Posterior cingulate gyrus (tissue), 11 donors: ENCODE measurements at places on chromosomes 2 and 18.

- no peak for DNase-seq
Measured at GRCh38 chr18:79685971-79686370, 6.4 kb downstream of the CTDP1 start.

GRCh38 chr2:233960203-233960602, 43.0 kb downstream of the TRPM8 start:
- DNase-seq = no peak

GRCh38 chr18:71832946-71833617, 711.1 kb downstream of the CBLN2 start:
- DNase-seq = no peak

- no peak for DNase-seq
Measured at GRCh38 chr2:45182667-45183295, 173.5 kb upstream of the SIX2 start.

DNA sequence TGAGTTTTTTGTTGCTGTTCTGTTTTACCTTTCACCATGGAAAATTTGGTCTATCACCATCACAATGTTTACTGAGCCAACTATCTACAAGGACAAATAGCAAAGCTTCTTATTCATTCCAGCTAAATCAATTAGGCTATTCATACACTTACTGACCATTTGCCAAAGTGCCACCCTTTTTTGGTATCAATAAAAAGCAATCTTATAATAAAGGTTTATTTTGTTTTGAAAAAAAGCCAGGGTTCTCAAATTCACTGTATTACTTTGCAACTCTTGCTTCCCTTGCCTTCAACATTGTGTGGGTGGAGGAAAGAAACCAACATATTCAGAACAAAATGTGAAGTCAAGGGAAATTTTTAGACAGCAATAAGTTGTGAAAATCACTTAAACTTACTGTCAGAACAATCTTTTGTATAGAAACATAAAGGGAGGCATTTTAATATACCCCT, 15.3 kb downstream of the PELI1 start:
- no peak for DNase-seq

DNA sequence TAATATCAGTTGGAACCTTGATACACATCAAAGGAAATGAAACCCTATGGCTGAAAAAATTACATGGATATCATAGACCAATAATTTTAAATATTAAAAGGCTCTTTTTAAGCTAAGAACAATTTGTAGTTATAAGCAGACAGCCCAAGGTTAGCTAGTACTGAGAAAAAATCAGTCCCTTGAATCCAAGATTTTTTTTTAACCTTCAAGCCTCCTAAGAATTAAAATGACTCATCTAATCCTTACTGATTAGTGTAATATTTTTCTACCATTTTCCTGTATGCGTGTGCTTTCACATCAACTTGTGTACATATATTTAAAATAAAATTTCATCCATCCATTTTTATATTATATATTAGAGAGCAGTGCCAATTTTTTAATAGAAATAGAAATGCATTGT, 1004.9 kb upstream of the ZEB2 start:
- DNase-seq = no peak

GRCh38 chr2:149278872-149279264, 51.5 kb upstream of the LYPD6 start:
- DNase-seq = no peak

DNA sequence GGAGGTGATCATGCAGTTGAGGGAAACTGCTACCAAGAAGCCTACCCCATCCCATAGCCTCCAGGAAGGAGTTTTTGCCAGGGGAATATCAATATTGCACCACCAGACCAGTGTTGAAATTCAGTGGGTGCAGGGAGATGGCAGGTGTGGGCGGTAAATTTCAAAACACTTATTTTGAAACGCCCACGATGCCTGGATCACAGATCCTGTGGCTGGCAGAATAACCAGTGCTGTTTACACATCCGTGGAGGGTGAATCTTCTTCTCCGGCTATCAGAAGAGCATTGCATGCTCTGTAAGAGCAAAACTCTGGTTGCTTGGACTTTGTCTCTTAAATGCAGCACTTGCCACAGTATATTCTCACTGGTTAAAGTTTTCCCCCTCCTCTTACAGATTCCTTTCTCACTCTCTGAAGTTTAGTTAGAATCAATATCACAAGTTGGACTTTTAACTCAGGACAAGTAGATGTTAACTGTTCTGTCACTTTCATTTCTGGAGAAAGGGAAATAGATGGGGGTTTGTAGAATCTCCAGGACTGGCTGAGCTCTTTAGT, 70.5 kb upstream of the ZCCHC2 start:
- no peak for DNase-seq

DNA sequence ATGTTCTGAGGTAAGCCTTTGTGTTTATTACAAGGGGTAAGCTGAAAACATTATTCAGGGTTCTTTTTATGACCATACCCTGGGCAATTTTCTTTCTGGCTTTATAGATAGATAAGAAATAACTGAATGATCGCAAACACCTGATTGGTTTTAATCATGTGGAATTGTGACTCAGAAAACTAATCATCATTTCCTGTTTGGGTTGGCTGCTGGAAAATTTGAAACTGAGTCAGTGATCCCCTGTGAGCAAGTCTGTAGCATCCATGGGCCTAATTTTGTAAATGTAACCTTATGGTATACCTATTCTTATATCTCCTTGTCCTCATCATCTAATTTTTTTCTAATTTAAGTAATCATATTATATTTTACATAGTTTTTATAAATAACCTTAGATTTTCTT, 34.3 kb downstream of the CCDC68 start:
- DNase-seq = no peak

DNA sequence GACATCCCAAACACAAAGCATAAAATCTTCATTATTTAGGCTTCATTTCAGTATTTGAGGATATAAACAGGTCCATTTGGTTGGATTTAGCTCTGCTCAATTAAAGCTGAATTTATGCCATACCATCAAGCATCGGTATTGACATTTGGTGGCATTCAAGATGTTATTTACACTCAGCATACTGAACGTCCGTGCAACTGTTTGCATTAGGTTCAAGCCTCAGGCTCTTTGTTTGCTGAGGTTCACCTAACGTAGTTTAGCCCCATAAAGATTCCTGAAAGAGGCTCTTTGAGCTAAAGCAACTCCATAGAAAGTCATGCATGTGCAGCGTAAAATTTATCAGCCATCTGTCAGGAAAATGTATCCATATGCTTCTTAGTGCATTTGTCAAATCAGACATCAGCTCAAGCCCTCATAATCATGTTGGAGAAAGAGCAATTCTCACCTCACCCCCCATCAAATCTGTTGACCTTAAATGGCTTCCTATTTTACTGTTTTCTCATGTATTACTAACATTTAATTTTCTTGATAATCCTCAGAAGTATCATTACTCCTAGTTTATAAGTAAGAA, 366.9 kb downstream of the EPHA4 start:
- DNase-seq = no peak

DNA sequence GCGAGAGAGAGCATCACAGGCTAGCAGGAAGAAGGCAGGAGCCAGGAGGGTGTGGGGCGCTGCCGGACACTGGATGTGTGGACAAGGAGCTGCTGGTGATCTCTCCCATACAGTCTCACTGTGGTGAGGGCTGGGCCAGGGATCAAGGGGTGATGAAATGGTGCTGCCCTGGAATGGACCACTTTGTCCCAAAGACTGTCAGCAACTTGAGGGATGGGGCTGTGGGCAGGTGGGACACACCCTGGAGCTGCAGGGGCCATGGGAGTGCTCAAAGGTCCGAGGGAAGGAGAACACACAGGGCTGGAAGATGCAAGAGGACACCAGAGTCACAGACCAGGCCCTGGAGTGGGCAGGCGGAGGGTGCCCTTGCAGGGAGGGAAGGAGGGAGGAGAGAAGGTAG, 38.0 kb downstream of the COA5 start:
- DNase-seq = no peak

DNA sequence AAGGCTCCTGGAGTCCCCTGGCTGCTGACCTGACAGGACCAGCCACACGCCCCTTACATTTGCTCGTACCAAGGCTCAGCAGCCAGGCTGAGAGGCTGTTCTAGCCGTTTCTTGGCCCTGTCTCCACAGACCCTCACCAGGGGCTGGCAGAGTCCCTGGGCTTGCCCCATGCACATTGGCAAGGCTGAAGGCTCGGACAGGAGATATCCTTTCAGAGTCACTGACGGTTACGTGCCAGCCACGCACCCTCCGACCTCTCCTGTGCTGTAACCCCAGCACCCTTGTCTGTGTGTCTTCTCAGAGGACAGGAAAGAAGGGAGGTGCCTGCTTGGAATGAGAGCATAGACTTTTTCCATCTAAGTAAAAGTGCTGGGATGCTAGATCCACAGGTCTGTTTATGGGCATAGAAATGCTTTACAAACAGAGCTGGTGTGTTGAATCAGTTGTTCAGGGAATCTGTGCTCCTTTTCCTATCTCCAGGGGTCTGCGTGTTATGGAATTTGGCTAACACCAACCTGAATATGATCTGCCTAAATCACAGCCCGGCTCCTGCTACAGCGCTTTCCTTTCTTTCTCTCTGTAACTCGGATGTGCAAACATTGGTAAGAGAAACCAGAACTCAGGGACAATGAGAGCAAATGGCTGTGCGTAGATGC, 41.0 kb downstream of the COPS8 start:
- no peak for DNase-seq

DNA sequence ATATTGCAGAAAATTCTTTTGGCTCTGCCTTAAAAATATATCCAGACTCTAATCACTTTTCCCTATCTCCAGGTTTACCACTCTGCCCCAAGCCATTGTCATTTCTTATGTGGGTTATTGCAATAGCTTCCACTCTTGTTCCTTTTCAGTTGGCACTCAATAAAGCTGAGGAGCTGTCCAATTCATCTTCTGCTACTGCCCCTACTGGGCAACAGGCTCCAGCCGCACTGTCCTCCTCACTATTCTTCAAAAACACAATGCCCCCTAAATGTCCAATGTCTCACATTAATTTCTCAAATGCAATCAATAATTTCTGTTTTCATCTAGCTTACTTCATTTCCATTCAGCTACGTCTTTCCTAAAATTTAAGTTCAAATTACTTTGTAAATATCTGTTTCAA, 1262.5 kb upstream of the CDH2 start:
- peak; percentile 24 for DNase-seq

- DNase-seq = no peak
Measured at GRCh38 chr2:170953941-170954340, 24.9 kb downstream of the GORASP2 start.

DNA sequence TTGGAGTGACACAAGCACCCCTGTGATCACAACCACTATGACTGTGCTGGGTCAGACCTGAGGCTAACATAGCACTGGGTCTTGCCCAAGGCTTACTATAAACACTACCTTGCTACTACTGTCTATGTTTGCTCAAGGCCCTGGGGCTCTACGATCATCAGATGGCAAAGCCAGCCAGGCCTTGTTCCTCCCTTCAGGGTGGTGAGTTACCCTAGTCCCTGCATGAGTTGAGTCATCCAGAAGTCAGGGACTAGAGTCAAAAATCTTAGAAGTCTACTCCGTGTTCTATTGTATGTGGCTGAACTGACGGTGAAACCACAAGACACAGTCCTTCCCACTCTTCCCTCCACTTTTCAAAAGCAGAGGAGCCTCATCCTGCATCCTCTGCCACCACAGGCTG, 551.2 kb upstream of the FSIP2 start:
- DNase-seq = no peak

DNA sequence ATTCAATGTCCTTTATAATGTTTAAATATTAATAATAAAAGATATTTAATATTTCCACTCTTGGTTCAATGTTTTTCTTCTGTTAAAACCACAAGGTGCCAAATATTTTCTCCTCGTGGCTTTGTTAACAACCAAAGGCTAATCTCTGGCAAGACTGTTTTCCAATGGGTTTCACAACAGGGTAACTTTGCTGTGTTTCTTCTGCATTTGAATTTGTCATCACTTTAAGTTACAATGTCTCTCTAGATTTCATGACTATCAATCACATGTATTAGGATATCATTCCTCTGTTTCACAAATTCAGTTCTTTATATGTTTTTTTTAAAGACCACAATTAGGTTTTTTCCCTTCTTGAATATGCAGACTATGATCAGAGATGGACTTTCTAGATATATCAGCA, 469.8 kb upstream of the ACVR2A start:
- no peak for DNase-seq

DNA sequence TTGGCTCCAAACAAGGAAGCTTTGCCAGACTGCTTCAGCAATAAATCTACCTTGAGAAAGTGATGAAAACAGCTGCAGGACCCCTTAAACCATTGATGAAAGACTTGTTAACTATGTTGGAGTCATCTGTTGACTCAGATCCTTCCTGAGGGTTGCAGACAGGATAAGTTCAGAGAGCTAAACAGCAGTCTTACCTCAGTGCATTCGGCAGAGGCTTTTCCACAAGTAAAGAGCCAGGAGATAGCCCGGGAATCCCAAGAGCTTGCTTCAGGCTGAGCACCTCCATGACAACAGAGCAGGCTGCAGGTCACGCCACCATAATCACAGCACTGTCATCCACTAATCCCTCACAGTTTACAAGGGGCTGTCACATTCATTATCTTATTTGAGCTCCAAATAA, 23.7 kb downstream of the KIAA2012 start:
- DNase-seq = no peak

- no peak for DNase-seq
Measured at GRCh38 chr2:38438133-38438882, 61.2 kb upstream of the ATL2 start.

- no peak for DNase-seq
Measured at GRCh38 chr2:54629914-54630857, 93.3 kb upstream of the EML6 start.

DNA sequence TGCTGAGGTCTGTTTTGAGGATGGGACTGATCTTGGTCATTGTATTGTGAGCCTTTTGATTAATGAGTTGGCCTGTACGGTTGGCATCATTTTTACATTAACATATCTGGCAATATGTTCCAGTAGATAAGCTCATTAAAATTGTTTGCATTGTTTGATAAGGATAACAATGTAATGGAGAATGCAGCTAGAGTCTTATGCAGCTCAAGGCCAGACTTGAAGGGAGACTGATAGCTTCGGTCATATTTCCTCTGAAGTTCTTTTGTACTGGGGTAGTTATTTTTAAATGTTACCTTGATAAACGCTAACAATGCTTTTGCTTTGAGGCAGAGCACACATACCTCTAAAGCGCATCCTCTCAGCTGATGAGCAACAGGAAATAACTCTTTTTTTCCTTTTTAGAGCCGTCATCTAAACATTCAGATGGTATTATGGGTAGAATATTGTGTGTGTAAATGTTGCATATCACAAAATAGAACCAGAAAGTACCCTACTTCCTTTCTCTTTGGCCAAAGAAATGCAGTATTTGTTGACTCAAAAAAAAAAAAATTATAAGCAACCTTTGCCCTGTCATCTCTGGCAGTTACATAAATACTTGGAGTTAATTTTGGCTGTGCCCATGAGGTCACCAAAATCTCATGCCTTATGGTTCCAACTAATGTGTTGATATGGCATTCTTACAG, 1.3 kb downstream of the MAPRE2 start:
- no peak for DNase-seq

DNA sequence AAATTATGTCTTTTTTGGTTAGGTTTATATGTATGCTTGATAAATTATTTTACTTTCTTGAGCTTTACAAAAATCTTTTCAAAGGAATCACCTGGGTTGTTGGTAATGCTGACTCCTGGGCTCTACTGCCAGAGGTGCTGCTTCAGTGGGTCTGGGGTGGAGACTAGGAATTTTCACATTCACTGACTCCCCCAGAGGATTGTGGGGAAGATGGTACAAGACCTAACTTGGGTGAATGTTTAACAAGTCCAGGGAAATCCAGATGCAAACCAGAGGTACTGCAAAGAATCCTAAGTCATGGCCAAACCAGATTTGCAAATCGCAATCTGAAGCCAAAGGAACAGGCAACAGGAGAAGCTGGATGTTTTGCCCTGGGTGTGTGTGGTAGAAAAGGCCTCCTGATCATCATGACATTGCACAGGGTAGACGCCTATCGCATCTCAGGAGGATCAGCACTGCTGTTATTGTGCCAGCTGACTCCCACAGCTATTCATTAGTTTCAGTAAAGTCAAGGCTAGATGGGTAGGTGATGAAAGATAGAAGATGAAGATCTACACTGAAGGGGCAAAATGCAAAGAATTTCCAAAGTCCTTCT, 185.2 kb downstream of the BARD1 start:
- no peak for DNase-seq
